ENCODE measurements at places on chromosomes 6 and 20.
A peak's percentile ranks its signal among the peaks of the same experiment; 100 is the strongest.

DNA sequence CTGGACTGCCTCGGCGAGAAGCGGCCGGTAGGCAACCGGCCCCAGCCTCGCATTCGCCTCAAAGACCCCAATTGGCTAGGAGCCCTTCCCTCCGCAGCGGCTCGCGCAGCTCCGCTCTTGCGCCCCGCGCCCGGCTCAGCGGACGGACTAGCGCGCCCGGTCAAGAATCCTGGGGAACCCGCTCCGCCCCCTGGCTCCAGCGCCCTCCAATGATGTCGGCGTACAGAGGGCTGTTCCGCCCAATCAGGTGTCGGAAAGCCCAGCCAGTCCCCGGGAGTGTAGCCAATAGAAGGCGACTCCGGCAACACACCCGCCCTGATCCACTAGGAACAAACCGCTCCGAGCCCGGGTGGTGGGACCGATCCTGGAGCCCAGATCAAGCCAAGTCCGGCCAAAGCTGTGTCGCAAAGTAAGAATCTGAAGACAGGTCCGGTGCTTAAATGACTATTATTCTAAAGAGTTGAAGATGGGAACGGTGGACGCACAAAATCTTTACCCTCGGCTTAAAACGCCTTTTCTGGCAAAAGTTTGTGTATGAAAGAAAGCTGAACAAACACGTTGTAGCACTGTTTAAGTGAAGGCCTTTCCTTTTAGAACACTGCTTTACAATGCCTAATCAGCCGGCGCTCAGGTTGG lies 132.2 kb downstream of the OGFRL1 start:
- DNase-seq: peak; percentile 94

GRCh38 chr6:52457096-52457495 lies 37.0 kb downstream of the EFHC1 start:
- no peak for DNase-seq

DNA sequence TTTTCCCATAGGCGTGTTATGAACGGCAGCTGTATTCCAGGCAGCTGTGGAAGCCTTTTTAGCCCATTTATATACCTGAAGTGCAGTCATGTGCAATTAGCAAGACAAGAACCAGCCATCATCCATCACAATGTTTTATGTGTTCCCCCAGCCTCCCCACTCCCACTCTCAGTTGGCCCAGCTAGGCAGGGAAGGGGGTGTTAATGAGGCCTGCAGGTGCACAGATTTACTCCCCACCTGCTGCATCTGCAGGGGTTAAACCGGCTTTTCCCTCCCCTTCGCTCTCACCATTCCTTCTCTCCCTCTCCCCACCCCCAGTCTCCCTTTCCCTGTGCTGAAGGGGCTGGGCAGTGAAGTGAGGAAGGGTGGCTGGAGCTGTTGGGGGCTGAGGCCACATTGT lies 149.8 kb upstream of the AKAP12 start:
- DNase-seq: no peak

DNA sequence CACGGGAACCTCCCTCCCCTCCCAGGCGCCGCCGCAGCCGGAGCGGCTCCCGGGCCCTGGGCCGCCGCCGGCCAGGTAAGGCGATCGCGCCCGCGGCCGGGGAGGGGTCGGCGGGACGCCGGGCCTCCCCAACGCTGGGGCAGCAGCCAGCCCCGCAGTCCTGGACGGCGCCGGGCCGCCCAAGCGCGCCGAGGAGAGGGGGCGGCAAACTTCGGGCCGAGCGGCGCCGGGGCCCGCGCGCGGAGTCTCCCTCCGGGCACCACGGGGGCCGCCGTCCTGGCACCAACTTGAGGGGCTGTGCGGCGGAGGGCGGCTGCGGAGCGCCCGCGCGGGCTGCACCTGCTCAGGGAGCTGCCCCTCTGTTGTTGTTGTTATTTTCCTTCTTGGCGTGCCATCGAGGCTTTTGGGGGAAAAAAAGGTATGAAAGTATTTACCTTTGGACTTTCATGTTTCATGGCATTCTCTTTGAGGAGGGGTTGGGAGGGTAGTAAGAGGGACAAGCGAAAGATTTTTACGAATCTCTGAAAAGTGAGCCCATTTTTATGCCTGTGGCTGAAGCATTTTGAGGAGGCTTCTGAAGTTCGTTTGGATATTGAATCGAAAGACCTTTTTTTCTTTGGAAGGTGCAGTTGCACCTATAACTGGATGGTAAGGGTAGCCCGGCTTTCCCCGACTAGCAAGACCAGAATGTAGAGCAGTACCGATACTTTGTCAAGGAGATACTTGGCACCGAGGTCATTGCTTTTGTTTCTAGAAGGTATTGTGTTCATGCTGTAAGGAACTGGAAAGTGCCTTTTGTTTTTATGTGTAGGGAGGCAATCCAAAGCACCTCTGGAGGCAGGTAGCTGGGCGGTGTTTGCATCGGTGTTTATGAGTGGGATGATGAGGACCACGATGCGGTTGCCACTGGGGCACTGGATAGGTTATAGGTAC lies at the start of gene RNF182:
Gene RNF182, plus strand, starts transcription at position 4 of the 933 bp plus-strand sequence. CDS start 52,168 bp downstream, outside the sequence.
- DNase-seq: no peak

- DNase-seq: no peak
Measured at GRCh38 chr6:166597711-166598440, 11.4 kb upstream of the RAMACL start.

GRCh38 chr6:36791521-36792135 lies 47.6 kb downstream of the CPNE5 start:
- no peak for DNase-seq

DNA sequence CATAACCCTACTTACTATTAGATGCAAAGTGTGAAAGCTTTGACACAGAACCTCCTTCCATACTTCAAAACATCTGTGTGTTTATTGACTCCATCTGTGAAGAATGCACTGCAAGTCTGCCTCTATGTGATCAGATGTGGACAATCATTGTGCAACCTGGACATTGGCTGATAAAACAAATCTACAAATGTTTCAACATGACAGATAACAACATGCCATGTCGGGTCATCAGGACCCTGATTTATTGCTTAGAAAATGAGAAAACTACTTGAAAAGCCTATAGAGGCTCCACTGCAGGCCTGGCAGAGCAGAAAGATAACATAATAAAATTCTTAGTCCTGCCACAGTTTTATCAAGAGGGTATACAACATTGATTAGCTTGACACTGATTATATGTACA lies 1286.4 kb downstream of the GRIK2 start:
- no peak for DNase-seq

DNA sequence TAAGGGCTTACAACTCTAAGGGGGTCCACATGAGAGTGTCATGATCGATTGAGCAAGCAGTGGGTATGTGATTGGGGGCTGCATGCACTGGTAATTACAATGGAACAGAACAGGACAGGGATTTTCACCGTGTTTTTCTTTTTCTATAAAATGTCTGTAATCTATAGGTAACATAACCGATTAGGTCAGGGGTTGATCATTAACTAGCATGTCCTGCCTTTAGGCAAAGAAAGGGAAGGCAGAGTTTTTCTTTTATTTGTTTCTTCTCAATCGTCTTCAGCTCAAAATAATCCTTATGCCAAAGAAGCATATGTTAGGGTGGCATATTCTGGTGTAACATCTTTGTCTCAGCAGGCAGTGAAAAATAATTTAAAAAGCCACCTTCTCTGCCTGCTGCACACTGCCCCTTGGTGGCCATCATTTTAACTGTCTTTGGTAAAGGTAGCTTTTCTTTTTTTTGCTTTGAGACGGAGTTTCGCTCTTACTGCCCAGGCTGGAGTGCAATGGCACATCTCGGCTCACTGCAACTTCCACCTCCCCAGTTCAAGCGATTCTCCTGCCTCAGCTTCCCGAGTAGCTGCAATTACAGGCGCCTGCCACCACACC lies 9.7 kb upstream of the CEP43 start:
- DNase-seq: peak; percentile 49

DNA sequence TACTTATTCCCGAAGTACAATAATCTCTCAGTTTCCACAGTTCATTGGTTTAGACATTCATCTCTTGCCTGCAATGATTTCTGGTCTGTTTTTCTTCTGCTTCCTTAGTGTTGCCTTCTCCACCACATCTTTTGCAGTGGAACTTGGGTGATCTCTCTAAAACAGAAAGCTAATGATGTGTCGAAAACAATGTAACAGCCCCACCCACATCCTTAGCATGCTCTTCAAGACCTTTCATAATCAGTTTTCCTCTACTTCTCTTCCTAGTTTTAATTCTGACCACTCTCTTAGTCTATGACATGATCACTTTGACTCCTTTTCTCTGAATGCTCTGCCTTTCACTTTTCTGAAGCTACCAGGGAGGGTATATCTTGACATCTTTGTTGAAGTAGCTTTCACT lies 1007.9 kb upstream of the CITED2 start:
- no peak for DNase-seq

DNA sequence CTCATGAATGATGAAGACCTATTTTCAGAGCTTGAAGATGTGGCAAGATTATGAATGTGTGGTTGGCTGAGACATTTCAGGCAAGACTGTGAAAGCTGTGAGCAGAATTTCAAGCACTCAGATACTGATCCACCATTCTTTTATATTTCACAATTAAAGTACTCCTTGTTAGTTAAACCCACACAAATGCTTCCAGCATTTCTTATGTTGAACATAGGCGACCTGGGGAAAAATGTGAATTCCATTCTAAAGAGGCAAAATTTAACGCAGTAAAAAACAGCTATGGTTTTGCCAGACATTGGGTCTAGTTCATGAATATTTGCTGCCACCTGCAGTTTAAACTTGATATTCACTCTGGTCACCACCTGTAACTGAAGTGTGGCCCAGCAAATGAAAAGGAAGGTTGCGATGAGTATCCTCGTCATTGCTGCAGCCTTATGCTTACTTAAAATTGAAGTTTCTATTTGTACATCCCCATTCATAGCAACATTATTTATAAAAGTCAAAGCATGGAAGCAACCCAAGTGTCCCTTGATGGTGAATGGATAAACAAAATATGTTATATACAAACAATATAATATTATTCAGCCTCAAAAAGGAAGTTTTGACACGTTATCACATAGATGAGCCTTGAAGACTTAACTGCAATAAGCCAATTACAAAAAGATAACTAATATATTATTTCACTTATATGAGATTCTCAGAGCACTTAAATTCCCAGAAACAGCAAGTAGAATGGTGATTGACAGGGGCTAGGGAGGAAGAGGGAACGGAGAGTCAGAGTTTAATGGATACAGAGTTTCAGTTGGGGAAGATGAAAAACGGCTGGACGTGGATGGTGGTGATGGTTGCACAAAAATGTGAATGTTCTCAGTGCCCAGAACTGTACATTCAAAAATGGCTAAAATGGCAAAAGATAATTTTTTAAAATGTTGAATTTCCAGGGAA lies 32.4 kb upstream of the FAM184A start:
- DNase-seq: peak; percentile 56

- no peak for DNase-seq
Measured at GRCh38 chr20:44536175-44536574, 14.3 kb upstream of the SERINC3 start.

GRCh38 chr6:40378071-40378724 lies 209.0 kb downstream of the LRFN2 start:
- DNase-seq: no peak

DNA sequence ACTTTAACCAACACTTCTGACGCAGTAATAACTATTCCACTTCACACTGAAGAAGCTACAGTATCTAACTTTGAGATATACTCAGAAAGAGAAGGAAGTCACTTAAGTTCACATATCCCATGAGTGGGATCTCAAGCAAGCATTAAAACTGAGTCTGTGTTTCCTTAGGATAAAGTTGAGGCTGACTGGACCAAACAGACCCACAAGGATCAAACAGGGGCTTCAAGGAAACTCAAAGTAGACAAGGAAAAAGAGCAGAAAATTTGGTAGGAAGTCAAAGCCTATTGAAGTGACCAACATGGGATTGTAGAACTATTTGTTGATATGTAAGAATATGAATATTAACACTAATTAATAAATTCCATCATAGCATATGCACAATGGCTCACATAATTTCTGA lies 294.9 kb downstream of the ADGB start:
- no peak for DNase-seq

DNA sequence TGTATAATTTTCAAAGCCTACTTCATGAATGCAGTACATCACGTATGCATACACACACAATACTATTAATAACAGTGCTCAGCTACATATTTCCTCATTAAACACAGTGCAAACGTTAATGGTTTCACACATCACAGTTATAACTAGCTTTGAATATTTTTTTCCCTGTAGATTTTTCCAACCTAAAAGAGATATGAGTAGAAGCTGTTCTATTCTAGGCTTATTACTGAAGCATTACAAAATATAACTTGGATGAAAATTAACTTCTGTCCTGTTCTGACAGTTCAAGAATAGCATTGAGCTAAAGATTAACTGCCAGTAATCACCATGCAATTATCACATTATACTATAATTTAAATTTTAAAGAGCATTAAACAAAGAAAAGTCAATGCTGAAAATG lies 6.2 kb downstream of the LMBRD1 start:
- DNase-seq: no peak

DNA sequence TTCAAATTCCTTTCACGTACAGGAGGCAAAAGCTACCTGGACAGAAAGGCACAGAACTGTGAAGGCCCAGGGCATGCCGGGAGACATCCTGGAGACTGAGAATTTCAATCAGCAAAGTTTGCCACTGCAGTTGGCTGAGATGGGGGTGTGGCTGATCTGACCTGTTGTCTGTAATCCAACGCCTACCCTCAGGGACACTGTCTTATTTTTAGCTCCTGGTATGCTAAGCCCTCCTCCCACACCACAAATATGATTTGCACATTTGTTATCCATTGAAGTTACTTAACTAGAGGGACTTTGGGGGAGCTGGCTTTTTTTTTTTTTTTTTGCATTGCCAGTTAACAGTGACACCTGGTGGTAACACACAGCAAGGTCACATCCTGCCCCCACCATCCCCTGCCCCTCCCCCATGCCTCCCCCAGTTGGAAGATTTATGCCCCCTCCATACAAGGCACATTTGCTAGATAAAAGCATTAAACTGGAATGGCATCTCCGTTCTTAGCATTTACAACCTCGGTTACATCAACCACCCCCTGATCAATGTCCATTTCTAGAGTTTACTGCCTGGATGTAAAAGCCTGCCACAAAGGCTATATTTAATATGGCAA lies 40.4 kb downstream of the TTI1 start:
- peak; percentile 78 for DNase-seq

DNA sequence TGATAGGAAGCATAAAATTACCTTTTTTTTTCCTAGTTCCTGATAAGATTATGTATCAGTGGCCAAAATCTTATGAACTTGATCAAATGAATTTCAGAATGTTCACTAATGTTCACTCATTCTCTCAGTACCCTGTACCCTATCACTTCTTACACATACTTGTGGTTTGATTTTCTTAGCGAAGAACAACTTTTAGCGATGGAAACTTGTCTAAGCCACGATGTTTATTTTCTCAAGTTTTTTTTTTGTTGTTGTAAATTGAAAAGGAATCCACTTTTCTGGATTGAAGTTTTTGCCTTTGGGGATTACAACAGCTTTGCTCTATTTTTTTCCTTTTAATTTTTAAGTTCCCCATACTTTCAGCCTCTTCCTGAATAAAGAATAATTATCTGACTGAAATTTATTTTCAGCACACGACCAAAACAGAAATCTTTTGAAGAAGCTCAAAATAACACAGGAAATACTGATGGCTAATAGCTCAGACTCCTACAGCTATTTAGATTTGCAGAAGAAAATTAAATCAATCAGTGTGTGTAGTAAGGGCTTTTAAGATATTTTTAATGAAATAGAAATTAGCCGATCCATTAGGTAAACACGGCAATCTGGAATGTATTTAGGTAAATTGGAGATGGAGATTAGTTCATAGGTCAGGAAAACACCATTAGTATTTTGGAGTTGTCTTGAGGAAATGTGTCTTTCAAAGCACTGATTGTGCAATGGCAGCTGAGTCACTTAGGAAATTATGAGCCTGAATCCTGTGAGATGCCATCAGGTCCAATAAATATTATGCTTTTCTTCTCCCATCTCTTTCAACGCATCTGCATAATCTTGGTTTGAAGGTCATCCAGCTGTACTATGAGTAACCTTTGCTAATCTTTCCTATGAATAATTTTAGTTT lies 217.5 kb downstream of the GJA1 start:
- DNase-seq: peak; percentile 91
